ENCODE measurements at places on chromosomes 3 and 15. TPM values are rescaled to one million over a fixed set of nuclear protein-coding genes. Genes with fewer than 3 reads are reported as not detected.

Gene TBC1D2B
- total RNA-seq = 28.7 TPM

Gene GPR62
- total RNA-seq = not detected

Gene ZNF385D
- total RNA-seq = 1.7 TPM

Gene HCN4
- total RNA-seq = under 0.01 TPM

Gene TP63
- 154 TPM for total RNA-seq

Gene SLC22A14
- 0.14 TPM for total RNA-seq

Gene CNTN4
- not detected for total RNA-seq

Data from foreskin keratinocyte (primary cell).